ENCODE measurements at places on chromosomes 4 and X.

- H3K27ac ChIP-seq, result no peak overlapping the region
- no peak for DNase-seq
- H3K4me3 ChIP-seq, result no peak overlapping the region
- H3K4me1 ChIP-seq, result peaks cover 20% of the 10 kb centered on the region
Observed at GRCh38 chr4:86955888-86956451, 21.2 kb downstream of the AFF1 start.

DNA sequence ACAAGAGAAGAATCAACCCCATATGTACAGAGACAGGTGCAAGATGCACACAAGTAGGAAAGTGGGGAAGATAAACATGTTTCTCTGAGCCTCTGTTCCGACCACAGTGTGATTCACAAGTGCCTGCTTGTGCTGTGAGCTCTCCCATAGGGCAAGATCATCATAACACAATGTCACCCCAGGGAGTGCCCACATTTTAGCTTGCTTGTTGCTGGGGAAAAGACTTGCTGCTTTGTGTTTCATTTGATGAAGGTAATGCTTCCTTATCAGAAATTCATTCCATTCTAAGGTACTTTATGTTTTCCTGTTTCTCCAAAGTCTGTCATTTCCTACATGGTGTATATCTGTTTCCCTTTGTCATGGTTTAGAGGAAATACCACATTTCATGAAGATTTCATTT lies 304.5 kb upstream of the DIPK2B start:
- H3K27ac ChIP-seq, result no peak overlapping the region
- H3K4me3 ChIP-seq, result no peak overlapping the region
- no peak for DNase-seq

DNA sequence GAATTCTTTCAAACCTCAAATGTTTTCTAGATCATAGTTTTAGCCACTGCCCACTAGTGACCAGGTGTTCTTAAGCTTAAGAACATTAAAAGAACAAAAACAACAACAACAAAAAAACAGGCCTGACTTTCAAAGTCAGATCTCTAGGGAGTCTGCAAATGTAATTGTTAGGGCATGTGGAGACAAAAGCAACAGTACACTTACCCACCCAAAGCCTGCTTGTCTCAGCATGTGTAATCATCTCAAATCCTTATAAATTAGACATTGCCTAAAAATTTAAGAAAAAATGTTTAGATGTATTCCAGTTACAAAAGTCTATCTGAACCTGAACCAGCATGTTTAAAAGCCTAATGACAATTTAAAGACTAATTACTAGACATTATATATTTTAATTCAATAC lies 79.9 kb downstream of the SLC7A11 start:
- no peak overlapping the region for H3K27ac ChIP-seq
- H3K4me1 ChIP-seq, result peaks cover 21% of the 10 kb centered on the region
- no peak overlapping the region for H3K4me3 ChIP-seq
- no peaks in the 10 kb centered on the region for H3K36me3 ChIP-seq
- DNase-seq, result no peak
- no peaks in the 10 kb centered on the region for H3K27me3 ChIP-seq

GRCh38 chrX:45935408-45935807 lies 609.8 kb downstream of the ZNF674 start:
- H3K4me1 ChIP-seq, result no peaks in the 10 kb centered on the region
- no peak for DNase-seq
- no peak overlapping the region for H3K4me3 ChIP-seq
- no peak overlapping the region for H3K27ac ChIP-seq

GRCh38 chr4:86508436-86508835 lies 85.7 kb upstream of the PTPN13 start:
- H3K4me1 ChIP-seq, result peaks cover 5% of the 10 kb centered on the region
- DNase-seq, result no peak
- no peak overlapping the region for H3K27ac ChIP-seq
